IgD-negative memory B cell (primary cell): ENCODE measurements at places on chromosomes 7 and 10. TPM values are rescaled to one million over a fixed set of nuclear protein-coding genes. Genes with fewer than 3 reads are reported as not detected.

The FFAR4 gene
- not detected for polyA plus RNA-seq

The HOXA5 gene
- not detected for polyA plus RNA-seq

The ITGB8 gene
- not detected for polyA plus RNA-seq

The TEX36 gene
- polyA plus RNA-seq, result not detected

The TMEM225B gene
- 1.6 TPM for polyA plus RNA-seq
